Stimulated activated CD8-positive, alpha-beta memory T cell treated with anti-CD3 and anti-CD28 coated beads, Interleukin-12 subunit alpha, Interleukin-12 subunit beta, amount 100 ng/mL, for 4 hours (primary cell): ENCODE measurements at places on chromosomes 2 and 18.

GRCh38 chr2:224574423-224575084 is 10.6 kb downstream of the CUL3 start:
- DNase-seq = no peak

DNA sequence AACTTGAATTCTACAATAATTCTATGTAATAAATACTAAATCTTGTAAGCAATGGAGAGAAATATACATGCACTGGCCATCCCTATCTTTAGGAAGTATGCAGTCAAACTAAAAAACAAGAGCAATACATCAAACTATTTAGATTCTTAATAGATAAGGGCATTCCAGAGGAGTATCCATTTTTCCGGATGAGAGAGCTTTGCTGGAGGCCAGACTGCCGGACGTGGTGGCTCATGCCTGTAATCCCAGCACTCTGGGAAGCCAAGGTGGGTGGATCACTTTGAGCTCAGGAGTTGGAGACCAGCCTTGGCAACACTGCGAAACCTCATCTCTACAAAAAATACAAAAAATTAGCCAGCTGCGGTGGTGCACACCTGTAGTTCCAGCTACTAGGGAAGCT is 60.8 kb downstream of the KIF5C start:
- DNase-seq = no peak

DNA sequence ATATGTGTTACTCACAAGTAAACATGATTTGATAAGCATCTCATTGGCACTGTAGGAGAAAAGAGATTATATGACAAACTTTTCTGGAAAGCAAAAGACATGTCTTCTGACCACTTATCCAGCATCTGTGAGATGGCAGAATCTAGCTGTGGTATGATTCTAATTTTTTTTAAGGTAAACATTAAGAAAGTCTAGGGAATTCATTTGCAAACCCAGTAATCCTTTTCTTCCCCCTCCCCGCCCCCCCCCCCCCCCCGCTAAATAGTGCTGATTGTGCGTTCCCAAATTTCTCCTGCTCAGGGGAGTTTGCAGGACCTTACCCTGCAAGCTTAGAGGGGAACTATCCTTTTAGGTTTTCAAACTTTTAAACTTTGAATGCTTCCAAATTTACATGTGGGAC is 12.1 kb downstream of the MRPL44 start:
- no peak for DNase-seq

DNA sequence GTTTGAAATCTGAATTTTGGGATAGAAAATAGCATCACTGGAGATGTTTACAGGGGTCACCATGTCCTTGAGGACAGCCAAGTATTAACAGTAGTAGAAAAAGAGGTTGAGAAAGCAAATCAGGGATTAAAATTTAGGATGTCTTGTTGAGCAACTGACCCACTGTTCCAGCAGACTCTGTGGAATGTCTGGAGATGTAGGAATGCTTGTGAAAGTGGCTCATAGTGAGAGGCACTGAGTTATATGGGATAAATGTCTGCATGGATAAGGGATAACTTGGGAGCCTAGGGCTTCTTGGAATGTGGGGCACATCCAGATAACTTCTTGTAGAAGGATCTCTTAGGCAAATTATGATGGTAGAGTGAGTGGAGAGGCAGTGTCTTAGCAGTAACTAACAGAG is 495.0 kb downstream of the TMX3 start:
- DNase-seq = no peak

- no peak for DNase-seq
Measured at GRCh38 chr2:183078163-183078463, 434 bp upstream of the DUSP19 start.

DNA sequence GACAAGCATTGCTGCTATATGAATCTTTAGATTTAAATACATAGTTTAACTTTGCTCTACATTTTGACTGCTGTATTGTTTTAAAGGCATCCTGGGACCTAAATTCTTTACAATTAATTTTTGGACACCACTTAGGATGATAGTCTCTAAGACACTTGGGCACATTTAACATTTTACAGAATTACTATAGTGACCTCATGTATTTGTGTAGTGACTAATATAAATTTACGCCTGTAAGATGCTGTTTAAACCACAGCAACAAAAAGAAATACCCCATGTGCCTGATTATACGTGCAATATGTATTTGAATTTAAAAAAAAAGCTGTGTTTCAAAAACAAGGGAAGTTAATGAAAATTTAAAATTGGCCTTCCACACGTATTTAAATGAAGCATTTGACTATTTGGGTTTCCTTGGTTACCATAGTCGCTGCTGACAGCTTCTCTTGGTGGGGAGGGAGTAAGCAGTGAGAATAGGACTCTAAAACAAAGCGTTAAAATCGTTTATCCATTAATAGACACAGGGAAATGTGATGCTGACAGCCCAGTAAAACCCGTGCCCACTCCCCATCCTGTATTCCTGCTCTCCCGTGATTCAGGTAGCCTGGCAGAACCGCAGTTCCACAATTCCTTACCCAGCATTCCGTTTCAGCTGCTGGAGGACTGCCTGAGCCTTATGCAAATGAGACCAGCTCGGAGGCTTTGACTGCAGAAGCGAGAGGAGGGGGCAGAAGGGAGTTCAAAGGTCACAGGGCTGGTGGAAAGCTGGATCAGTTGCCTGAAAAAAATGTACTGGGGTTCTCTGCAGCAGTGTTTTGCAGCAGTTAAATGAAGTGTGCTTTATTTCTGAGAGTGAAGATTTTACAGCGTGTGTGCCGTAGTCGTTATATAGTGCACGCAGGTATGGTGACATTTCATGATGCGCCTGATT is 104.3 kb downstream of the CSRNP3 start:
- no peak for DNase-seq

GRCh38 chr2:168912901-168913369 is 11.8 kb downstream of the G6PC2 start:
- DNase-seq = no peak

DNA sequence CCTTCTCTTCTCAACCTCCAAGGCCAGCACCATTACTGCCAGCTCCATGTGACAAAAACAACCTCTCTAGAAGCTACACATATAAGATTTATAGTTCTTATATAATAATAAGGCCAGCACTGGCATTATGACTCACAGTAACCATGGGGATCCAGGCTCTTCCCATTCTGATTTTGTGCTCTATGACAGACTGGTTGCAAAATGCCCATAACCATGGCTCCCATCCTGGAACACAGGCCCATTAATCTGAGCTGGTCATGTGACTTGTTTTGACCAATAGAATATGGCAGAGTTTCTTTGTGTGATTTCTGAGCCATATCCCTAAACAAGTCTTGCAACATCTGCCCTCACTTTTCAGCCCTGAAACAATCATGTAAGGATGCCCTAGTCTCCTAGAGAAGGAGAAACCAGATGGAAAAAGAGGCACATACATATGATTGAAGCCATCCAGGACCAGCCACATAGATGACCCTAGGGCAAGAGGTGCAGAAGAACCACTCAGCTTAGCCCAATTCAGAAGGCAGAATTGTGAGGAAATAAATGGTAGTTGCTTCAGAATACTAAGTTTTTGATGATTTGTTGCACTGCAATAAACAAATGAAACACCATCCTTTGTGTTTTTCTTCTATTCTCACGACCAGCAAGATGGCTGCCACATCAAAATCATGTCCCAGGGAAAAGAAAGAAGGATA is 173.9 kb downstream of the SUCLG1 start:
- DNase-seq = no peak

- DNase-seq = no peak
Measured at GRCh38 chr2:144645083-144645778, 125.3 kb upstream of the ZEB2 start.

DNA sequence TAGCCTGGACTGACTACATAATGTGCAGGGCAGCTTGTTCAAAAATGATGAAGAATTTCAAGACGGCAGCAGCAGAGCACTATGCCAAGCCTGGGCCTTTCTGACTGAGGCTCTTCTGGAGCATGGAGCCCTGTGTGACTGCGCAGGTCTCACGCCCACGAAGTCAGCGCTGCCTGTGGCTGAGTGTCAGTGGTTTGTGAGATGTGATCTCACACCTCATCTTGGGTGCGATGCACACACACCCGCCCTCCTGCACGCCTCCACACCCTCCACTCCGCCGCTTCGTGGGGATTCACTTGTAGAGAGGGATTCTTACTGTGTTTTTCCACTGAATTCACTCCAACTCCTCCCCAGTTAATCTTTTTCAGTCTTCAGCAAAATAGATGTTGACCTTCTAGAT is 103.9 kb downstream of the VIT start:
- DNase-seq = peak; percentile 37

DNA sequence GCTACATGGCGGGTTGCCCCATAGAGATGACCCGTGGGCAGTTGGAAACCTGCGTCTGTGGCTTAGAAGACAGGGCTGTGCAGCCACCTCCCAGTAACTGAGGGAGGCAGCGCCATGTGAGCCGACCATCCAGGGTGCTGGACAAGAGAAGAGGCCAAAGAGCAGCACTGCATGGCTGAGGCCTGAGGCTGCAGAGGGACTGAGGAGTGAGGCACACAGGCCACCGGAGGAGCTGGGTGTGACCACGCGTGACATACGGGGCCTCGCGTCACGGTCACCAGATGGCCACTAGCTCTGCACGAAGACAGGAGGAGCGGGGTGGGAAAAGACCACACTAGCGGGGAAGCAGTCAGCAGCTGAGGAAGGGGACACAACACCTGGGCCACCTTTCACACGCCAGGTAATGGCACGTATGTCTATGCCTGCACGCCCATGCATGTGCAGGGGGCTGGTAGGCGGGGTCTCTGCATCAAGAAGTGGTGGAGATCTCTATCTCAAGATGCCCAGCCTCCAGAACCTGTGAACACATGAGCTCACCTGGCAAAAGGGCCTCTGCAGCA is 61.4 kb downstream of the NDUFA10 start:
- DNase-seq = no peak

GRCh38 chr2:160375037-160375436 is 118.6 kb downstream of the RBMS1 start:
- DNase-seq = no peak

GRCh38 chr2:141796449-141796848 is 334.4 kb downstream of the LRP1B start:
- DNase-seq = no peak

DNA sequence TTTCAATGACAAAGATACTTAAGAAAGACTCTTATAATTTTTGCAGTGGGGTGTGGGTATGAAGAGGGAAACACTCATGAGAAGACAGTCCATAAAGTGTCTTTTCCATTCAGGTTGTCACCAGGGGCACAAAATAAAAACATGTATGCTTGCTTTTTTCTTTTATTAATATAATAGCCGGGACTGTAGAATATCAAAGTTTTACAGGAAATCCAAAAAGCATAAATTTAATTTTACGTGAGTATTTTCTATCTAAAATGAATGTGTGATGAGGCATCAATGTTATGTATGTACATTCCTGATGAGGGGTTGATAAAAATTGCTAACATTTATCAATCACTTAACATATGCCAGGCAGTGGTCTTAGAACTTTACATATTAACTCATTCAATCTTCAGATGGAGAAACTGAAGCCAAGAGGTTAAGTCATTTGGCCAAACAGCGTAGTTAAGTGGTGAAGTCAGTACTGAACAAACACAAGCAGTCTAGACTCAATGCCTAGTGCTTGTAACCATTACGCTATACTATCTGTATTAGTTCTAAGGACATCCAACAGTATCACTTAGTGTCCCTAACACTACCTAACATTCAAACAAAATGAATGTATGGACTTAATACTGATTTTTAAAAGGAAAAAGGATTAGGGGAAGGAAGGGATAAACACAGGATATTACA is 10.7 kb downstream of the CCT4 start:
- no peak for DNase-seq

- DNase-seq = no peak
Measured at GRCh38 chr2:26300234-26300925, 45.6 kb upstream of the SELENOI start.

DNA sequence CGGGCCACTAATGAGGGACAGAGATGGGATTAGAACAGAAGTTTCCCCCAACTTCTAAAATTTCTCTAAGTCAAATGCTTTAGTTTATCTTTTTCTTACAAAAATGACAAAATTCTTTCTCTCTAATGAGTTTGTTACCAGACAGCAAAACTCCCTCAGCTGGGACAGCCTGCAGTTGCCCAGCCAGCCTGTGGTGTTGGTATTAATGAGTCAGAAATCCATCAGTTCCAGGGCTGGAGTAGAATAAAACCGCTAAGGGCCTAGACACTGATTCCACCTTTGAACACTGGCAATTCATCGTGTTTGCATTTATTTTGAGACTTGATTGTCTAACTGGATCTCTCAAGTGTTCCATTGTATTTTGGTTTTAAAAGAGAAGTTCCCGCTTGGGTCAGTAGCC is 38.3 kb upstream of the SMAD2 start:
- DNase-seq = no peak

DNA sequence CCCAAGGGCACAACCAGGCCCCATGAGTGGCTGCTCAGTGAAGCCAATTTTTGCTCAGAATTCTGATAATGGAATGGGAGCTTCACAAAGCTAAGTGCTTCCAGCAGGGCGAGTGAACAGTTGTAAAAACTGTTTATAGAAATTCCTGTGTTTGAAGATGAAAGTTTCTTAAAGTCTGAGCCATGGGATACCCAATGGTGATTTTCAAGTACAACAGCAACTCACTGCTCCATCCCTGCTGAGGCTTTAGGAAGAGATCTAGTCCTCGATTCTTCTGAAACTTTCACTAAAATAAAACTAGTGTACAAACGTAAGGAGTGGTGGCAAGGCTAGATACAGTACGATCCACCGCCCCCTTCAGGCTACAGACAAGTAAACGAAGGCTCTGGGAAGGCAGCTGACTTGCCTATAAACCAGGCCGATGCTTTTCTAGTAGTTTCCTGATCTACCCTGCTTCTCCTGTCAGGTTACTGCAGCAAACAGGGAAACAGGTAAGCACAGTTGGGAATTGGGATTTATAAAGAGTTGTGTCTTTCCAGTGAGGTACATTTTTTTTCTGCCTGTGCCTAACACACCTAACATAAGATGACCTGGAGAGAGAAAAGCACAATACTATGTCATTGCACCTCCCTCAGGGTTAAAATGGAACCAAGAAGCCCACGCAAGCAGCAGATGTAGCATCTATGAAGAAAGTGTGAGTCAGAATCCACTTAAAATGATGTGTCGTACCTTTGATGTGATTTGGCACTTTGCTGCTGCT is 108.7 kb downstream of the UXS1 start:
- DNase-seq = no peak

- DNase-seq = no peak
Measured at GRCh38 chr2:46495231-46496030, 16.1 kb downstream of the TMEM247 start.

GRCh38 chr2:109340381-109340780 is 211.4 kb downstream of the SH3RF3 start:
- DNase-seq = no peak

DNA sequence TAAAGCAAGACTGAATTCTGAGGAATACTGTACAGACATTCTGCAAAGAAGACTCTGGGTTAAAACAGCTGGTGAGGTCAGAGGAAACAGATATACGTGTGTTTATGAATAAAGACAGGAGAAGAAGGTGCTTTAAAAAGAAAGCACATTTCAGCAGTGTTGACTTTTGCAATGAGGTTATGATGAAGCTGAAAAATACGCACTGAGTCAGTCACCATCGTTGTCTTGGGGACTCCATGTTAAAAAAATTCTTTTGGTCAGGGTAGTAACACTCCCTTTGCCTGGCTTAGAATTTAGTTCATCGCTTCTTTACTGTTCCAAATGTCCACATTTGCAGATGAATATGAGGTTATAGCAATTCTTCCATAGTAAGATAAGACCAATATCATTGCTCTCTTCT is 1049.0 kb downstream of the TSN start:
- no peak for DNase-seq

- DNase-seq = no peak
Measured at GRCh38 chr18:62881509-62882016, 166.2 kb downstream of the PHLPP1 start.
